AG08396 (cell line): ENCODE measurements at places on chromosomes 3 and 15.

DNA sequence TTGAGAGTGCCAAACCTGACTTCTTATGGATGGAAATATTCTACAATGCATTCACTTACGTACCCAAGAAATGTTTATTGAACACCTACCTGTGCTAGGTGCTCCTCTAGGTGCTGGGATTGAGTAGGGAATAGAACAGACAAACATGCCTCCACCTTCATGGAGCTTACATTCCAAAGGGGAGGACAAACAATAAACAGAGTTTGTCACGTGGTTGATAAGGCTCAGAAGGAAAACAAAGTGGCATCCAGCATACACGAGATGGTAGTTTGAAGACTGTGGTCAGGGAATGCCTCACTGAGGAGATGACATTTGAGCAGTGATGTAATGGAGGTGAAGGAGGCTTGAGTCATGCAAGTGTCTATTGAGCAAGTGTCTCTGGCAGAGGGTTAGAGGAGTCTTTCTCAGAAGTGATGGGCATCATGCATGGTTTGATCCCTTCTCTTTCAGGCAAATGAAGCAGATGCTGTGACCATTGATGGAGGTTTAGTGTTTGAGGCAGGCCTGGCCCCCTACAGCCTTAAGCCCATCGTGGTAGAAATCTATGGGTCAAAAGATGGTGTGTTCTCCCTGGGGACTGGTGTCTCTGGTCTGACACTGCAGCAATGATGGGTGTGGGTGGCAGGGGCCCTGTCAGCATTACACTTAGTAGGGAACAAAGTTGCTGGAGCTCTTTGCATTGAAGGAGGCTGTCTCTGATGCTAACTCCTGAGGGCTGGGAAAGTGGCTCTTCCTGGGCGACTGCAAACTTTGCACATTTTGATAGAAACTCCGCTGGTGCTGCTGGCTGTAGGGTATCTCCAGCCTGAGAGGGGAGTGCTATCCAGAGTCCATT lies 29.7 kb upstream of the TOPBP1 start:
- no peak for DNase-seq

GRCh38 chr3:55531321-55531720 lies 44.2 kb upstream of the WNT5A start:
- DNase-seq = no peak

DNA sequence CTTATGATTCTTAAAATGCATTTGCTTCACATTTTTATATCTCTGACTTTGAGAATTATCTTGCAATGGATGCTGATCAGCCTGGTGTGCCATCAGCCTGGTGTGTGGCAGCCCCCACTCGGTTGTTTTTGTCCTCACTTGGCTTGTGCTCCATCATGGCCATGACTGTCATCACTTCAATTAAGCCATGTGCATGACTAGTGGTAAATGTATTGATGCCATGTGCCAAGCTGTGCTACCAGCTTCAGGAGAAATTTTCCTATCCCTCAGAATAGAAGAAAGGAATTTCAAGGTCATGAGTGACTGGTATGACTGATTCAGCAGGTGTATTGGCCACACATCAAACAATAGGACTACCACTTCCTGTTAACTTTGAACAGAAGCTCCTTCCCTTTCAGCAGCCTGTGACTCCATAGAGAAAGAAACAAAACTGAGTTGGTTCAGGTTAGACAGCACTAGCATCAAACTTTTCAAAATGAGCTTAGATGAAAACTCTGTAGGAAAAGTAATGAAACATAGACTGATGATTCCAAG lies 251.7 kb downstream of the GRM7 start:
- no peak for DNase-seq

DNA sequence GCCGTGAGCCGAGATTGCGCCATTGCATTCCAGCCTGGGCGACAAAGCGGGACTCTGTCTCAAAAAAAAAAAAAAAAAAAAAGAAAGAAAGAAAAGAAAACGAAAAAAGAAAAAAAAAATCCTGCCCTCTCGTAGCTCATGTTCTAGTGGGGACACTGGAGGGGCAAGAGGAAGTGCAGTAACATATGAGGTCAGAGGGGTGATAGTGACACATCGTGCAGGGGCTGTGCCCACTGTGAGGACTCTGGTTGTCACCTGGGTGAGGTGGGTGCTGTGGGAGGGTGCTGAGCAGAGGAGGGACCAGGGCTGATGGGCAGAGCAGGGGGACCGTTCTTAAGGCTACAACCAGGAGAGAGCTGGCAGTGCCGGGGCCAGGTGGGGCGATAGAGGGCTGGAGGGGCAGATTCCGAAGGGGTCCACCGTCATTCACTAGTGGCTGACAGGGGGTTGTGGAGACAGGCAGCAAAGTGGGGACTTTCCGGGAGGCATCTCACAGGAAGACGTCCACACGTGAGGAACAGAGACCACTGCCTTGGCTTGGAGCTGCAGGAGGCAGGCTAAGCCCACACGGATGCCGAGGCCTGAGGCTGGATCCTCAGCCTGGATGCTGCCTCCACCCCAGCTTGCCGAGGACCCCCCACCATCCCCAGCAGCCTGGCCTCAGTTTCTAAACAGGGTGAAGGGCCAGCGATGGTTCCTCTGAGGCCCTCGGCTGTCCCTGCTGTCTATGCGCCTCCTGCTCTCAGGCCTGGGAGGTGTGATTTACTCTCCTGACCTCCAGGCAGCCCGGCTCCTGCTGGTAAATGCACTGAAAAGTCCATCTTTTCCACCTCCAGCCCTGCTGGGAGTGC lies 154.3 kb upstream of the IQSEC1 start:
- DNase-seq = no peak

- DNase-seq = no peak
These were observed 355.2 kb downstream of the FOXP1 start for GRCh38 chr3:71228156-71228866.

DNA sequence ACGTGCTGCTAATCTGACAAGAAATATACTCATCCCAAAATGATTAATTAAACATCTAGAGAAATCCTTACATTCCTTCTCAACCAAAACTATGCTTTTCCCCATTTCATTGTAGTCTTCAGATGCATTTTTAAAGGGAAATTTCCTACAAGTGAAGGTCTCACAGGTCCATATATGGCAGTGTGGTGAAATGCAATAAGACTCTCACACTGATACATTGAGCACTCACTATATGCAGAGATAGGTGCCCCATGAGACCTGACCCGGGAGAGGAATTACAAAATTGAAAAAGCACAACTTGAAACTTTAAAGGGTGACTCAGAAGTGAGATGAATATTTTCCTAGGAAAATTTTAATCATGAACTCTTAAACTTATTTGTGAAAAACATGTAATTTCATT lies 629.2 kb upstream of the NAALADL2 start:
- no peak for DNase-seq

GRCh38 chr3:183265834-183266417 lies 12.9 kb downstream of the B3GNT5 start:
- no peak for DNase-seq

- peak; percentile 71 for DNase-seq
These were observed 7.3 kb downstream of the MYO5C start for GRCh38 chr15:52288051-52288942.

- DNase-seq = no peak
These were observed 244.7 kb downstream of the NSUN3 start for GRCh38 chr3:94307588-94307987.

DNA sequence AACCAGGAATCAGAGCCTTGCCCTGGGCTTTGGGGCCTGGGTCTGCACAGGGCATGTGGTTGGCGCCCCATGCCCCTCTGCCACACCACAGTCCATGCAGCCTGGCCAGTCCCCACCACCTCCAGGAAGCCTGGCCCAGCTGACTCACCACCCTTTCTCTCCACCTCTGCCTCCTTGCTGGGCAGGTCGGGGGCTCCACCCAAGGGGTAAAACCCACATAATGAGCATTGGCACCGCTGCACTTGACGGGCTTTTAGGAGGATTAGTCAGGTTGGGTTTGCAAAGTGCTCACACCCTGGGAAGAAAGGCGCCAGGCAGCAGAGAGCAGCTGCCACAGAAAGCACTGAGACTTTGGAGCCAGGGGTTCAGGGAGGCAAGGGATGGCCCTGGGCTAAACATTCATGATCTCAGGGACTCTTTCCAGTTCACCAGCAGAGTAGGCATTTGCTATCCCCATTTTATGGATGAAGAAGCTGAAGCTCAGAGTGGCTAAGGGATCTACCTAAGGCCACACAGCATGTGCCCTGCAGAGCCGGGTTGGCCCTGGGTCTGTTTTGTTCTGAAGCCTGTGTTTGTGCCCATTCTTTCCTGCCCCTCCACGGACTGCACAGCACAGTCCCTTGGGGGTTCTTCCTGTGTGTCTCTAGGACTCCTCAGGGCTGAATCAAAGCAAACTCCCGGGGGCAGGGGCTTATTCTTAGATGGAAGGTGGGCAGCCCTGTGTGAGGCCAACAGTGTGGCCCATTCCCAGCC lies 113.4 kb downstream of the ETFA start:
- no peak for DNase-seq

DNA sequence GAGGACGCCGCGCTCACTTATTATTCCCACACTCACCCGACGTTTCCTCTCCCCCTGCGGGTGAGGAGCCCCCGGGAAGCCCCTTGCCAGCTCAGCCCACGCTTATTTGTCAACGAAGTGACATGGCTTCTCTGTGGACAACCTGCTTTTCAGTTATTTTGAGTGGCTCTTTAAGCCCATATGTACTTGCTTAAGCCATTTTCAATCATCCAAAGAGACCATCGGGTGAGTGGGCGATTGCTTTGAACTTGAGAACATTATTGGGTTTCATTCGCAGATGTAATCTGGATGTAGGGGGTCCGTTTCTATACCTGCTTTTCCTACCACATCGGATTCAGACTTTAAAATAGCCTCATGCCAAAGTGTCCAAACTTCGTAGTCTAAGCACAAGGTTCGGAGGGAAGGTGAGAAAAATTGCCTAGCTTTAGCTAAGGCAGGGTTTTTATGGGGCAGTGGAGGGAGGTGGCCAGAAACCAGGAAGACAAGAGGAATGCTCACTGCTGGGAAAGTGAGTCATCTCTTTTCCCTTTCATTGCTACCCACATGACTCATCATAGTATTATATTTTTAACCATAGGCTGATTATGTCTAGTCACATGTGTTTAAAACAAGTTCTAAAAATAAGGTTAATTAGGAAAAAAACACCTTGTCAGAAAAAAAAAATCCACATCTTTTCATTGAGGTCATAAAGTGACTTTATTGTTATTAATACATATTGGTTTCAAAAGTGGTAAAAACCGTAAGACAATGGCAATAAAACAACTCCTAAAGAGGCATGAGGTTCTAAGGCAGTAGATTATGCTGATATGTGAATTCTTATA lies 773.1 kb upstream of the NR2F2 start:
- DNase-seq = peak; percentile 78

DNA sequence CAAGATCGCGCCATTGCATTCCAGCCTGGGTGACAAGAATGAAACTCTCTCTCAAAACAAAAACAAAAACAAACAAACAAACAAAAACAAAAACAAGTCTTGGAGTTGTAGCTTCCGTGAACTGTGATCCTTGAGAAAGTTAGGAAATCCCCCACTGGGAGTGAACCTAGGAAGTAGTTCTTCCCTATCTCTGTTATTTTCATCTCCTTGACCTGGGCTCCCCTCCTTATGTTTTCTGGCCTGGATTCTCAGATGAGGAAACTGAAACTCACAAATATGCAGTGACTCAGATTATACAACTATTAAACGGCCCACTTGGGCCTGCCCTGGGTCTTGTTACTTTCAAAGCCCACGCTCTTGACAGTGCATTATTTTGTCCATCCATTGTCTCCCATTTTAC lies 29.7 kb downstream of the SAXO2 start:
- no peak for DNase-seq

DNA sequence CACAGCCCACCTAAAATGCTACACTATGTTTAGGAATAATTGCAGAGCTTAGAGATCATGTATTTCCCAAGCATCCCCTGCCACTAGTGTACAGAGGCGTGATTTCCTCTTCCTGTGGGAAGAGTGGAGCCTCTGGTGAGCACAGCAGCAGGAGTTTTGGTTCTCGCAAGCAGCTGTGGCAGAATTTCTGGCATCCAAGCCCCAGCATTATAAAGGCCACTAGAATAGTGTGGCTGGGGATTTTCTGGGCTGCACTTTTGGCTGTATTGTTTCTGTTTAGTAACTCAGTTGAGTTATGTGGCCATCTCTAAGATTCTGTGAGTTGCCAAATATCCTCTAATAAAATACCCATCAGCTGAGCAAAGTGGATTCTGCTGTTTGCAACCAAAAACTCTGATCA lies 64.7 kb downstream of the GPR176 start:
- no peak for DNase-seq

- no peak for DNase-seq
These were observed 237.5 kb downstream of the P3H2 start for GRCh38 chr3:189883113-189883753.

- DNase-seq = no peak
These were observed 5.0 kb upstream of the LRRFIP2 start for GRCh38 chr3:37179144-37179967.

DNA sequence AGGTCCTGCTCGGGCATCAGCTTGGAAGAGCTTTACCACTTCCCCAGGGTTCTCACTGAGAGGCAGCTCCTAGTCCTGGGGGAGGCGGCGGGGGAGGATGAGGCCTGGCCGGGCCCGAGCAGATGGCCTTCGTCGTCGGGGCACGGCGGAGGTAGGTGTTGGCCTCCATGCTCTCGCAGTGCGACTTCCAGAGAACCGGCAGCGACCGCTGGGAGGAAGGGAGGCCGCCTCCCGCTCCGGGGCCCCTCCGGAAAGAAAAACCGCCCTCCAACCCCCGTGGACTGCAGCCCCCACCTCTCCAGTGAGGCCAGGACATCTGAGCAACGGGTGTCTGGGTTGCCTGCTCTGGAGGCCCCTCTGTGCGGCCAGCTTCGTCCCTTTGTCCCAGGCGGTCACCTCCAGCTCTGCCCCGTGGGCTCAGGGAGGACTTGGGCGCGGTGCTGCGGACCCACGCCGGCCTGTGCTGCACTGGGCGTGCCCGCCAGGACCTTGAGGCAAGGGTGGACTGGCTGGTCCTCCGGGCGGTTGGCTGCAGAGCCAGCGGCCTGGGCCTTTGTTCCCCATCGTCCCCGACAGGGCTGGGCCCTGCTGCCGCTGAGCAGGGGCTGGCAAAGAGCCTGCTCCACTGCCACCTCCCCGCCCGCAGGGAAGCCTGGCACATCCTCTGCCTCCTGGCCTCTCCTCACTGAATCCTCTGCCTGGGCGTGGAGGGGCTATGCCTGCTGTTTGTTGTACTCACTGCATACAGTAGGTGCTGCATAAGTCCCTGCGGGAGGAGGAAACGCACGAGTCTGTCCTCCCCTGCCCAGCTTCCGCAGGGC lies 13.6 kb upstream of the GP9 start:
- DNase-seq = no peak

GRCh38 chr15:79965846-79966630 lies 5.0 kb downstream of the BCL2A1 start:
- no peak for DNase-seq

- DNase-seq = no peak
These were observed 57.2 kb upstream of the TIPARP start for GRCh38 chr3:156617145-156617544.

DNA sequence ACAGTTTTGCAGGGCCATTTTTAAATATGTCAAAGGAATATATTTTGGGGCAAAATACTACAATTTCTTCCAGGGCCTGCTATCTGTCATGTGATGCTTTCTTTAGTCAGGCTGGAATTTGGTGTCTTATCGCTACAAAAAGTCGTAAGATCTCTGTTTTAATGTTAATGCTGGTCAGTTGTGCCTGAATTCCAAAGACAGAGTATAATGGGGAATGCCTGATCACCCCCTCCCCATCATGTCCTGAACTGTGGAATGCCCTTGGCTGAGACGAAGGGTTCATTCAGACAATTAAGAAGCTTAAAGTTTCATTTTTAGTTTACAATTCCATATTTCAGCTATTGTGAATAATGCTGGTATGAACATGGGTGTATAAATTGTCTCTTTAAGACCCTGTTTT lies 203.0 kb downstream of the TBC1D5 start:
- no peak for DNase-seq

- DNase-seq = no peak
These were observed 40.4 kb upstream of the VEPH1 start for GRCh38 chr3:157543501-157544035.
